ENCODE measurements at places on chromosomes 2 and 18.

- DNase-seq: no peak
These were observed 155.3 kb downstream of the PRKCE start for GRCh38 chr2:45806563-45807358.

- DNase-seq: no peak
These were observed 301.4 kb downstream of the TSN start for GRCh38 chr2:122056853-122057252.

DNA sequence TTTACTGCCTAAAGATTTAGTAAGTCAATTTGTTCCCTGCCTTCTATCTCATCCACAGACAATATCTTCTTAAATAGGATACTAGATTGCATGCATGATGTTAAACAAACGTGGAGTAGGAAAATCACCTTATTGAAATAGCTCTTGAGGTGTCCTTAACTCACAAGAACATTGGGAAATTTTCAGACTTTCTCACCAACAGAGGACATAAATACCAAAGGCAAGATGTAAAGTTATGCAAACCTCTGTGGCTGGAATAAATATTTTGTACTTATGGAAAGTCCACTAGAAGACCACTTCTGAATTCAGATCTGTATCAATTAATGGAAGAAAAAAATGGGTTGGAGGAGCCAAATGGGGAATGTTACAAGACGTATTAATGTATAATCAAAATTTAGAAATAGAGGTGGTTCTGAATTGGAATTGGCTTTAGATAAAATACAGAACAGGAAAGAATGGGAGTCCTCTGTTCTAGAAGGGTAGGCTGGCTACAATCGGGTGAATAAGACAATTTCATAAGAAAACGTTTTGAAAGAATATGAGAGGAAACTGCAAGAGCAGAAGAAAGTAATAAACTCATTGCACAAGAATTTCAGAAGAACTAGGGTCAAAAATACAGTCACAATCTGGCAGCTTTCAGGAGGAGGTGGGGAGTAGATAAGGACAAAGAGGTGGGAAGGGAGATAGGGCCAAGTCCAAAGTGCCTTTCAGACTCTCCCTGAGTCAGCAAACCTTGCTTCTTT, 69.3 kb upstream of the FN1 start:
- DNase-seq: no peak

DNA sequence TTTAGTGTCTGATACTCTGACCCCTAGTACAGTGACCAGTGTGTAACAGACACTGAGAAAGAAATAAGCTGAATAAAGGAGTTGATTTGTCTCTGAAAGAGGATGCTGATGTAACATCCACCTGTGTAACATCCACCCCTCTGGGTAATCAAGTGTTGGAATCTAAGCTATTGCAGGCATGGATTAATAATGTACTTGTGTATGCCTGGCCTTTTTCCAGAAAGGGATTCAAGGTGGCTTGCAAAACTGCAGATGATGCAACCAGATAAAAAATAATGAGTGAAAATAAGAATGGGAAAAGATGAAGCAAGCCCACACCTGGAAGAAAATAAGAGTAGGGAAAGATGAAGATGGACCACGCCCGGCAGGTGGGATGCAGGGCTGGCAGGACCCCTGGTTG, 48.2 kb upstream of the FOXI3 start:
- no peak for DNase-seq

DNA sequence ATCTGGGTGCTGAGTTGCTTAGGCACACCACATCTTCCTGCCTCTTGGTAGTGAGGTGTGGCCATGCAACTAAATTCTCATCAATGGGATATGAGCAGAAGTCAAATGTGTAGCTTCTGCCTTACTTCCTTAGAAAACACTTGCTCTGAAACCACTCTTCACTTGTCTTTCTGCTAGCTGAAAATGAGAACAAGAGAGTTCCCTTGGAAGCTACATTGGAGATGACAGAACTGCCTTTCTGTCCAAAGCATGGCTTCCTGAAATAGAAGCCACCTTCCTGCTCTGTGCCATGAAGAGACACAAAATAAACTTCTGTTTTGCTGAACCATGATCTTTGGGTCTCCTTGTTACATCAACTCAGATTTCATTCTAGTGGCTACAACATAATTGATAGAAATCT, 659.9 kb downstream of the IRS1 start:
- no peak for DNase-seq

DNA sequence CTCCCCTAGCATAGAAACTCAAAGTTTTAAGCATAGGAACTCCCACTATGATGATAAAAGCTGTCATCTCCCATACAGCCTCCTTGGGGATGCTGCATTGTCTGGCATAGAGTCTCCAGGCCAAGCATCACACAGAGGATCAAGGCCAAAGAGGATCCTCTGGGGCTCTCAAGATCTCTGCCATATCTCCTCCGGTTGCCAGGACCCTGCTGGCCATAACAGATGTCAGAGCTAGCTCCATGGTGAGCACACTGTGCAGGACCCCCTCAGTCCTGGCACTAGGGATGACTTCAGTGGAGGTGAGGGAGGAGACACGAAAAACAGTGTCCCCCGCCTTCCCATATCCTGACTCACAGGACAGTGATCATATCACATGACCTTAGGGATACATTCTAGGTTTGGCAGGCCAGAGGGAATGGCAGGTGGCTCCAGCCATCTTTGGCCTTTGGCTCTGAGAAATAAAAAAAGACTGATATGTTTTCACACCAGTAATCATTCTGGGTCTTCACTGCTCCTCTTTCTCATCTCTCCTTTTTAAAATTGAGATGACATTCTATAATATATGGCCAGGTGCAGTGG, 235.0 kb downstream of the MYCN start:
- no peak for DNase-seq

- no peak for DNase-seq
These were observed 60.5 kb upstream of the ZNG1B start for GRCh38 chr2:113376913-113377445.

DNA sequence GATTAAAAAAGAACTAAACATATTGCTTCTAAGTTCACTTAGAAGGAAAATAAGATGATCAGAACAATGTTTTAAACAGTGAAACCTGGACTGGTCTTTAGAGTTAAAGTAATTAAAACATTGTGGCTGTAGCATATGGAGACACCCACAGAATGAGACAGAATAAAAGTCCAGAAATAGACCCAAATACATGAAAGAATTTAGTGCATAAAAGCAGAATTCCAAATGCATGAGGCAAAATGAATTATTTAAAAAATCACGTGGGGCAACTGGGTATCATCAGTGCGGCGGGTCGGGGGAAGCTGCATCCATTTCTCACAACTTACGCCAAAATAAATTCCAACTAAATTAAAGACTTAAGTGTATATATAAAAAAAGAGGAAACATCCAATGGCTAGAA, 12.1 kb downstream of the RNF149 start:
- no peak for DNase-seq

DNA sequence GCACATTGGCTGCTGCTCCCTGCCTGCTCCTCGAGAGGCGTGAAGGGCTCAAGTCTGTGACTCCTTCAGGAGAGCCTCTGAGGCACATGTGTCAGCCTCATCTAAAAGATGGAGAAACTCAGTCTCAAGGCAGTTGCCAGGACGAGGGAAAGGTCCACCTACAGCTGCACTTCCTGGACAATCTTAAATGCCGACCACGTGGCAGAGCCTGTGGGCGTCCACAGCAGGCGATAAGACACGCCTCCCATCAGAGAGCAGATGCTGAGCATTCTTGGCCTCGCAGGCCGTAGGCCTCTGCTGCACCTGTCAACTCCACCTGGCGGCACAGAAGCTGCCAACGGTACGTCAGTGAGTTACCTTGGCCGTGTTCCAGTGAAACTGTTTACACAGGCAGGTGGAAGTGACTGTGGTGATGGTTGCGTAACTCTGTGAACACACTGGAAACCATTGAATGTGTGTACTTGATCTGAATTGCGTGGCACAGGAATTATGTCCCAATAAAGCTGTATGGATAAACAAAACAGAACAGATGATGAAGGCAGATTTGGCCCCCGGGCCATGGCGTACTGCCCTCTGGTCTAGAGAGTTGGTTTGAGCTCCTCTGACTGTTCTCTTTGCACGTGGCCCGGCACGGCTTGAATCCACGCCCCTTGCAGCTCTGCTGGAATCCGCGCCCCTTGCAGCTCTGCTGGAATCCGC, 114.5 kb downstream of the RNF144A start:
- no peak for DNase-seq

DNA sequence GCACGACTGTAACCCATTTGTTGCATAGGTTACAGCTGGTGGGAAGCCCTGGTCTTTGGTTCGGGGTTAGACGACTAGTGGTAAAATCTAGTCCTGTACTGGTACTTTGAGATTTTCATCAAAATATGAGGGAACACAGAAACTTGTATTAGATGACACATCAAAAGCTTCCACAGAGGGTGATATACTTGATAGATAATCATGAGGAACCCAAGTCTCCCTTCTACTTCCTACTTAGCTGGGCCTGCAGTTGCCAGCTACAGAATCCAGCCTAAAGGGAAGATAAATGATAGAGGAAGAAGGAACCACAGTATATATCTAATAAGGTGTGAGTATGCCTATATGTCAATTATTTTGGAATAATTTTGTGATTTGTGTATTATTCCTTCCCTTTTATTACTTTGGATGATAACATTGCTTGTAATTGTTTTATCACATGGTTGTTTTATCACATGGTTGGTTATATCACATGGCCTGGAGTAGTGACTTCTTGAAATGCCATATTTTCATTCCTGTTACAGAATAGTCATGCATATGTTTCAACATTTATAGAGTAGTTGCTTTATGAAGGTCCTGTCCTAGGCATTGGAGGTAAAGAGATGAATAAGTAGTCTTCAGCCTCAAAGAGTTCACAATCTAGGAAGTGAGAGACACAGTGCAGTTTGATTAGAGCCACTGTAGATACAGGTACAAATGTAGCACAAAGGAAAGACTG, 2.9 kb downstream of the AGPS start:
- DNase-seq: no peak

DNA sequence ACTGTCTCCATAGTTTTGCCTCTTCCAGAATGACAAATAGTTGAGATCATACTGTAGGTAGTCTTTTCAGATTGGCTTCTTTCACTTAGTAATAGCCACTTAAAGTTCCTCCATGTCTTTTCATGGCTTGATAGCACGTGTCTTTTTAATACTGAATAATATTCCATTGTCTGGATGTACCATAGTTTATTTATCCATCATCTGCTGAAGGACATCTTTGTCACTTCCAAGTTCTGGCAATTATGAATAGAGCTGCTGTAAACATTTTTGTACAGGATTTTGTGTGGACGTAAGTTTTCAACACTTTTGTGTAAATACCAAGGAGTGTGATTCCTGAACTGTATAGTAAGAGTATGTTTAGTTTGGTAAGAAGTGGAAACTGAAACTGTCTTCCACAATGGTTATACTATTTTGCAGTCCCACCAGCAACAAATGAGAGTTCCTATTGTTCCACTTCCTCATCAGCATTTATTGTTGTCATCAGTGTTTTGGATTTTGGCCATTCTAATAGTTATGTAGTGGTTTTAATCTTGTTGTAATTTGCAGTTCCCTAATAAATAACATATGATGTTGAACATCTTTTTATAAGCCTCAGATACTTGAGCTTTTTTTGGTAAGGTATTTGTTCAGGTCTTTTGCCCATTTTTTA, 18.9 kb downstream of the LTBP1 start:
- no peak for DNase-seq

- no peak for DNase-seq
These were observed 71.4 kb upstream of the LDLRAD4 start for GRCh38 chr18:13147130-13147529.

GRCh38 chr2:136495636-136496035, 269.7 kb upstream of the THSD7B start:
- DNase-seq: no peak

GRCh38 chr2:156164091-156164720, 168.3 kb downstream of the NR4A2 start:
- DNase-seq: no peak

- no peak for DNase-seq
These were observed 112.2 kb downstream of the ZNF385B start for GRCh38 chr2:179749210-179749609.

GRCh38 chr2:190947711-190948251, 66.2 kb downstream of the STAT1 start:
- DNase-seq: no peak

GRCh38 chr18:57666818-57667497, 45.3 kb upstream of the NARS1 start:
- DNase-seq: no peak

- no peak for DNase-seq
These were observed 13.4 kb upstream of the MAP3K2 start for GRCh38 chr2:127400897-127401756.

DNA sequence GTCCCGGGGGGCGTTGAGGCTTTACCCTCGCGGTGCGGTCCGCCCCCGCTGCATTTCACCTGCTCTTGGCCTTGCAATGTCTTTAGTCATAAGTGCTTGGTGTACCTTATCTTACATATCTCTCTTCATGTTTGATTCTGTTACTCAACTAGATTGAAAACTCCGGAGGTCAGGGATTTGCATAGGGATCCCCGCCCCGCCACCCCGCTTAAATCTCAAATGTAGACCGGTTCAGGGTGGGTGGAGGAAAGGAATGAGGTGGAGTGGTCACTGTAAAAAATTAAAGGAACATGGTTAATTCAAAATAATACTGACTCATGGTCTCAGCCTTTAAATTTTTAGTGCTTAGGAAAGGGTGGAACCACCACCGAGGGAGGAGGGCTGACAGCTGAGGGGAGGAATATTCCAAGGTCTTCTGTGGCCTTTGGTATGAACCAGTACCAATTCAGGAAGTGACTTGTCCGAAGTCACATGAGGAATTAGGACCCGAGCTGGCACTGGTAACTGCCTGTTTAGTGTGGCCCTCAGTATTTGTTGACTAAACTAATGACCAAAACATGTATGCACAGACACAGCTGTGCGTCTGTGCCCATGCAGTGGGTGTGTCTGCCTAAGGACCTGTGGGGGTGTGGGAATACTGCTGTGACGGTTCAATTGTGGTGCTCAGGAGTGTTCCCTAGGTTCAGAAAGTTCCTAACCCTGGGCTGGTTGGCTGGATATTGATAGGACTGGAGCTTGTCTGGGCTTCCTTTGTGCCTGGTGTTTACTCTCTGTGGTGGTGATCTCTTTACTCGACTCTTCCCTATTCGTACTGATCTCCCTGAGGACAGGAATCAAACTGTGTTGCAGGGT, 1.0 kb downstream of the PLEKHB2 start:
- no peak for DNase-seq

DNA sequence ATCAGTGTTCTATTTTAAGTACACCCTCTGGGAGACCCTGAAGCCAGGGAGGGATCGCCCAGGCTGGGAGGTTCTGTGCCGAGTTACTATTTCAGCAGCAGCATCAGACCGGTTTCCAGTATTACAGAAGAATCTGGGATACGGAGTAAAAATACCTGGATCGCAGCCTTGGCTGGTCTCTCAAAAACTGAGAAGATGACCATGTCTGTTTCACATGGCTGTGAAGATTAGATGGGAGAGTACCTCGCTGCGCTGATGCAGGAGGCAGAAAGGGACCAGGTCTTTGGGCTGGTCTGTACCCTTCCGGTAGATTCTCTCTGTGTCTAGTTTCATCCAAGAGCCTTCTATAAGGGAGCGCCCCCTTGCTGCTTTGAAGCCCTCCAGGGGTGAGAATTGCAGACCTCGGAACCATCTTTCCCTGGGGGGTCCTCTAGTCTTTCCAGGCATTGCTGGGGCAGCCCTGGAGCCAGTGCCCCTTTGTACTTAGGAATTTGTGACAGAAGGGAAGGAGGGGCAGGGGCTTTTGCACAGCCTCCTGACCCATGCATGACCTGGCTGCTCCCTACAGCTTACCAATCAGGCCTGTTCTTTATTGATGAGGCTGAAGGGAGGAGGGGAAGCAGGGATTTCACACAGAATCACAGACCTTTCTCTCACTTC, 56.3 kb upstream of the MAPRE3 start:
- DNase-seq: no peak

GRCh38 chr2:86331384-86331783, 6.0 kb downstream of the REEP1 start:
- DNase-seq: no peak

All from ovary (tissue), 10 donors.